ENCODE measurements at places on chromosomes 1 and 21.

DNA sequence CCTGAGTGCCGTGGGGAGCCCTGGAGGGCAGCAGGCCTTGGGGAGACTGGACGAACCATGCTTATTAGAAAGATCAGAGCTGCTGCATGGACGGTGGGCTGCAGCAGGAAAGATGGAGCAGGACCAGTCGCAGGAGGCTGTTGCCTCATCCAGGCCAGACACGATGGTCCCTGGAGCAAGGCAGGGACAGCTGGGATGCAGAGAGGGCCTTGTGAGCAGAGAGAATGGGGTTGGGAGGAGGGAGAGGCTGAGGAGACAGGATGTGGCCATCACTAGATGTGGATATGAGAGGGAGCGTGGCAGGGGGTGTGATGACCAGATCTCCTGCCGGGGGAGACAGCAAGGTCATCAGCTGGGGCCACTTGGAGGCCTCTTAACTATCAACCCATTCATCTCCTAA lies 727.6 kb downstream of the PTPRU start:
- DNase-seq: no peak

- peak; percentile 22 for DNase-seq
Observed at GRCh38 chr1:236507022-236507700, 16.6 kb upstream of the LGALS8 start.

GRCh38 chr21:44433791-44434567 lies 21.3 kb upstream of the LRRC3 start:
- no peak for DNase-seq

DNA sequence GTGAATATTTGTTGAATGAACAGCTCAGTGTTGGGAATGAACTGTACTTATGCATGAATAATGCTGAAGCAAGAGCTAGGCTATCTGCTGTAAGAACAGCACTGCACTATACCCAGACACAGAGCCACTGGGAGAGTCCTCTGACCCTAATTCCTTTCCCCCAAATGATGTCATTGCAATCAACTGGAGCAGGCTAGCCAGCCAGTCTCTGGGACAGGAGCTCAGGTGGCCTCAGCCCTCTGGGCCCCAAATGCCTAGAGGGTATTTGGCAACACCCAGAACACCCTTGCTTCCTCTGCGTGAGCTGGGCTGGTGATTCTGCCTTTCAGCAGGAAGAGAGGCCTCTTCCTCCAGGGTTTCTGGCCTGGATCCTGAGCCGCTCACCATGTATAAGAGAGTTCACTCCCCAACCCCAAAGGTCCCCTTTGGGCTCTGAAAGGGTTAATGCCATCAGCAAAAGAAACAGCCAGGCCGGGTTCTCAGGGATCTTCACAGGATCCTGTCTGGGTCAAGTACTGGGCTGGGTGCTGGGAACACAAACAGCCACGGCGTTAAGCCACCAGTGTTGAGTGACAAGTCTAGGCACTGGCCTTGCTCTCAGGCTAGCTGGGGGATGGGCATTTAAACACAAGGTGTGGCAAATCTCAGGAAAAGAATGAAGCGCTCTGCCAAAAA lies 3.7 kb upstream of the PADI4 start:
- no peak for DNase-seq

All from fibroblast of upper back skin (primary cell).